ENCODE measurements at places on chromosomes 1 and 21.

GRCh38 chr1:33247545-33247944, 8.7 kb upstream of the ZNF362 start:
- DNase-seq = no peak

DNA sequence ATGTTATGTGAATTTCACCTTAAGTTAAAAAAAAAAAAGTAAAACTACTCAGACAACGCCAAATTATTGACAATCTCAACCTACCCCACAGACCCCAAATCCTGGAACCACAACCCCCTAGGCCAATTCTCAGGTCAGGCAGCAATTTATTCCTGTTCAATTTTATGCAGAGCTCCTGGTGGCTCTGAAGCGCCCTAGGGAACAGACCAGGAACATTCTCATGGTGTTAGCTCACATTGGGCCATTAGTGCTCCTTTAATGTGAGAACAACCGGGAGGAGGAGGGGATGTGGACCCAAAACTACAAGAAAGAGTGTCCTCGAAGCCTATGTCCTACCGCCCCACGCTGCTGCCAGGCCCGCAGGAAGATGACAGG, 403 bp upstream of the PSEN2 start:
- no peak for DNase-seq

- no peak for DNase-seq
These were observed 4.8 kb upstream of the IFNLR1 start for GRCh38 chr1:24191860-24192259.

- DNase-seq = no peak
These were observed 14.7 kb upstream of the RAP1A start for GRCh38 chr1:111604931-111605330.

DNA sequence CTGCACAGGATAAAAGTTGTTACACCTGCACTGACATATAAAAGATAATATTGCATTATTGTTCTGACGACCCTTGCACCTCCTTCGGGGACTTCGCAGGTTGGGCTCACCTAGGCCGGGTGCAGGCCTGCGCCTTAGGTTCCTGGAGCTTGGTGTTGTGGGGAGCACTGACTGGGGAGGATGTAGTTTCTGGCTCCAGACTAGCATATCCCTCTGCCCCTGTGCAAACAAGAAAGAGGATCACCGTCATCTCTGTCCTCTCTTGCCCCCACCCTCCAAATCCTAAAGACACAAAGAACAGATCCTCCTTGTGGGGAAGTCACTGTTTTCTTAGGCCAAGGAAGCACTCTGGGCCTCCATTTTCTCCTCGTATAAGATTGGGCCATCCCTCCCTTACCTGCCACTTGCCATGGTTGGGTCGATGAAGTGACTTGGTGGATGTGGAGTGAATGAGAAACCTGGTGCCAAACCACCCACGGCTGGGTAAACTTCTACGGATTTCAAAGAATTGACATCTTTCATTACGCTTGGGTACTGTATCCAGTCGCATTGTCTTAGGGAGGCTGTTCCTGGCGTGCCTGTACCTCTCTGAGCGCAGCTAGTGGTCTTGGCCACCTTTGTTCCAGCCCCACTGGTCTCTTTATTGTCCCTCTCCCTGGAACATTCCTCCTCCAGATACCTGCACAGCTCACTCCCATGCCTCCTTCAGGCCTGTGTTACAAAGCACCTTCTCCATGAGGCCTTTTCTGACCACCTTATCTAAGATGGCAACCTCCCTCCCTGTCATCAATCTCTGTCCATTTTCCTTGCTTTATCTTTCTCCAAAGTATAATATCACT, 34.4 kb upstream of the PKP1 start:
- DNase-seq = no peak

DNA sequence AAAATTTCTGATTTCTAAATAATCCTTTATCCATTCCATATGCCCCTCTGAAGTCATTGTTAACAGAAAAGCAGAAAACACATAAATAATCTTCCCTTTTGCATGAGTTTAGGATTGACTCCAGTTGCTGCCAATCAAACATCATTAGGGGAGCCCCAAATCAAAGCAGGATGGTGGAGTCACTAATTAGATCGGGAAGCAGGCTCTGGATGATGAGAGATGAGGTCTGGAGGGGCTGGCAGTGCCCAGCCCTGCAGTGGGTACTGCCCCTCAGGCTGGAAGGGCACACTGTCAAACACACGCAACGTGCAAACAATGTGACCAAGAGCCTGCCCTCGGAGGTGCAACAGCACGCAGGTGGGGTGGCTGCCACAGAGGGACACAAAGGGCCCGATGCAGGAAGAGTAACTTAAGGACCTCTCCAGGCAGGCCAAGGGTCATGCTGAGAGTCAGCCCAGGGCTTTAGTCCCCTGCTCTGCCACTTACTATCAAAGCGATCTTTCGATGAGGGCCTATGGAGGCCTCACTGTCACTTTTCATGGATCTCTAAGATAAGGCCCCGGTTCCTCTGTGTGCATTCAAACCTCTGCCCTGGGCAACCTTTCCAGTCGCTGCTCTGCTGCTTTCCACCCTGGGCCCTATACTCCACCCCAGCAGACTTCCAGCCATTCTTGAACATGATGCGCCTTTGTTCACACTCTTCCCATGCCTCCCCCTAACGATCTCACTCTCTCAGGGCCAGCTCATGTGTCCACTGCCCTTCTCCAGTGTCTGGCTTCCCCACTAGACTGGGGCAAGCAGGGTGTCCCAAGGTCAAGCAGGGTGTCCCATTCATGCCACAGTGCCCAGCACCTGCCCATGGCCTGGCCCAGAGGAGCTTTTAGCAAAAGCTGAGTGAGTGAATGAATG, 98.9 kb downstream of the DMRTB1 start:
- no peak for DNase-seq

DNA sequence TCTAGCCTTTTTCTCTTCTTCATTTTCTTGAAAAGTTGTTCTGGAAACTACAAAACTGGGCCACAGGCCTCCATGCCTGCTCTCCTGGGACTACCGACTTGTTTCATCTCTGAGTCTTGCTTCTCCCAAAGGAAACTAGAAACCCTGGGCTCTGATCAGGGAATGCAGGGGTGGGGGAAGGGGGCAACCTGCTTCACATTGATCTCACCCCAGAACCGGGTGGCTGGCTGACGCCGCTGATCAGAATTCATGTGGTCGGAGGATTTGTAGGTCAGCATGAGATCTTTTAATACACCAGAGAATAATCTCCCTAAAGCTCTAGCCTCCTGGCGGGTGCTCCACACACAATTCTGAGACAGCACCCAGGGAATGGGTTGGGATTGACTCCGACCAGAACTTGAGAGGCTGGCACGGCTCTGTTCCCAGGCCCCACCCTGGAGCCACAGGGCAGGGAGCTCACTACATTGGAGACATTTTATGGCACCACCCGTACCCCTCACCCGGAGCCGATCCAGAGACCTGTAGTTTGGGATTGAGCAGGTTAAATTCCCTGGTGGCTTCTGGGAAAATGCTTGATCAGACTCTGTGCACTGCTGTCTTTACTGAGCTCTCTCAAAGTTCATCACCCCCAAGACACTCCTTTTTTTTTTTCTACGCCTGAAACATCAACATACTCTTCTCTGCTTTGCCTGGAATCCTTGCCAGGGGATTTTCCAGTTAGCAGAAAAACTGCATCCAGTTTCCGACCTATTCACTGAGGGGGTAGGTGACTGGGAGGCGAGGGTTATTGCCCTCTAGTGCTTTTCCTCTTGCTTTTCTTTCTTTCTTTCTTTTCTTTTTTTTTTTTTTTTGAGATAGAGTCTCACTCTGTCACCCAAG, 12.2 kb upstream of the ARHGEF10L start:
- peak; percentile 34 for DNase-seq

DNA sequence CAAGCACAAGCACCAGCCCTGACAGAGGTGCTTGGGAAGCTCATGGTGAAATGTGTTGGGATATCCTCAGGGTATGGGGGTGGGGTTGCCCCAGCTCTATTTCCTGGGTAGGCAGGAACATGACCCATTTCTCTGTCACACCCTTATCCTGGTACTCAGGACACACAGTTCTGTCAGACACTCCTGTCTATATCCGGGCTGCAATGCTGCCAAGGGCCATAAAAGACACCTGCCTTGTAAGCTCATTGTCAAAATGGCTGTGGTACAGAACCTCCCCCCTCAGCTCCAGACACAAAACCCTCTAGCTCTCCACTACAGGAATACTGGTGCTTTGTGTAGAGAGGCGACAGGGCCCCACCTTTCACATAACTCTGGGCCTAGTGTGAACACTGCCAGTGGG, 636.7 kb downstream of the PLA2G4A start:
- no peak for DNase-seq

GRCh38 chr1:74857676-74858075, 124.7 kb downstream of the TYW3 start:
- no peak for DNase-seq

- DNase-seq = peak; percentile 64
These were observed 5.0 kb upstream of the CHI3L2 start for GRCh38 chr1:111222308-111223125.

DNA sequence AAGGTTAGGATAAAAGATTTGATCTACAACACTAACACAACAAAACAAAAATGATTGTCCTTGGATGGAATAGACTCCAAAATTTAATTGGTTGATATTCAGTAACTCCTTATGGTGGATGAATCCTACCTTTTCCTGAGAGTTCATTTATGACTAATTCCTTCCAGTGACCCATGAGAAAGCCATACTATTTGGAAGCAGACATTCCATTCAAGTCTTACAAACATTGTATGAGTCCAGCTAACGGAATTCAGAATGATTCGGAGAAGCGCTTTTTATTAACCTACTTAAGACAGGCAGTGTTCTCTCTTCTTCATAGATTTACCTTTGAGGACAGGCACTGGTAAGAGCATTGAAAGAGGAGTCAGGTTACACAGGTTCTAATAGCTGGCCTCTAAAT, 155.6 kb upstream of the ZNF648 start:
- no peak for DNase-seq

- no peak for DNase-seq
These were observed 79.3 kb upstream of the SPAG17 start for GRCh38 chr1:118264343-118264742.

GRCh38 chr1:228001738-228002535, 4.9 kb upstream of the WNT3A start:
- DNase-seq = no peak

DNA sequence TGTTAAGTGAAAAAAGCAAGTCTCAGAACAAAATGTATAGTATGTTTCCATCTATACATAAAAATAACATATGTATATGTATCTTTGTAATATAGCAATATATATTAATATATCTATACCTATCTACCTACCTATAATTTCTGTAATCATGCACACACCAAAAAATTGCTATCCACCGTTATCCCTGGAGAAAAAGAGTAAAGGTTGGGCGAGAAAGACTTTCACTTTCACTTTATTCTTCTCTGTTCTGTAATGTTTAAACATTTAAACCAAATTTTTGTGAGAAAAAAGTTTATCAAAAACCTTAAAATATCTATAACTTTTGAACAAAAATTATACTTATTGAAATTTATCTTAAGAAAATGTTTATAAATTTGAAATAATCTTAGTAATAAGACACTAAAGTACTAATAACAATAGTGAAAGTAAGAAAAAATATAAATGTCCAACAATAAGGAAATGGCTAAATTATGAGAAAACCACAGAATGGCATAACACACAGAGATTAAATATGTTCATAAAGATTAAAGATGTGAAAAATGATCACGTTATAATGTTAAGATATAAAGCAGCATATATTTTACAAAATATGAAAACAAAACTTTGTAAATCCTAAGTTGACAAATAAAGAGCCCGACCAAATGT, 74.0 kb upstream of the LRRC53 start:
- DNase-seq = no peak

DNA sequence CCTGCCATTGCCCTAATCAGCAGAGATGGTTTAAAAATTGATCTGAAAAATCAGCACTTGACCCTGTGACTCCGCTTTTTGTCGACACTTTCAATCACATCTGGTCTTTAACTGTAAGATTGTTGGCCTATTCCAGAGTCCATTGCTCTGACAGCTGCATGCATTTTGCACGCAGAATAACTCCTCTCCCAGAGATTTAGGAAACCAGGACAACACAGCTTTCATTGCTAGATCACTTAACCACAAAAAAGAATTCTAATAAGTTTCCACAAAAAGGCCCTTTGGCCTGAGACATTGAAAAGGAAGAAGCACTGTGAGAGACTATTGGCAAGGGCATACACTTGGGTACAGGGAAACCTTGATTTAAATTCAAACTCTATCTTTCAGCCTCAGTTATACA, 373.1 kb downstream of the TGFB2 start:
- DNase-seq = peak; percentile 11

- DNase-seq = no peak
These were observed 491.1 kb upstream of the LRRC7 start for GRCh38 chr1:69076631-69077030.

DNA sequence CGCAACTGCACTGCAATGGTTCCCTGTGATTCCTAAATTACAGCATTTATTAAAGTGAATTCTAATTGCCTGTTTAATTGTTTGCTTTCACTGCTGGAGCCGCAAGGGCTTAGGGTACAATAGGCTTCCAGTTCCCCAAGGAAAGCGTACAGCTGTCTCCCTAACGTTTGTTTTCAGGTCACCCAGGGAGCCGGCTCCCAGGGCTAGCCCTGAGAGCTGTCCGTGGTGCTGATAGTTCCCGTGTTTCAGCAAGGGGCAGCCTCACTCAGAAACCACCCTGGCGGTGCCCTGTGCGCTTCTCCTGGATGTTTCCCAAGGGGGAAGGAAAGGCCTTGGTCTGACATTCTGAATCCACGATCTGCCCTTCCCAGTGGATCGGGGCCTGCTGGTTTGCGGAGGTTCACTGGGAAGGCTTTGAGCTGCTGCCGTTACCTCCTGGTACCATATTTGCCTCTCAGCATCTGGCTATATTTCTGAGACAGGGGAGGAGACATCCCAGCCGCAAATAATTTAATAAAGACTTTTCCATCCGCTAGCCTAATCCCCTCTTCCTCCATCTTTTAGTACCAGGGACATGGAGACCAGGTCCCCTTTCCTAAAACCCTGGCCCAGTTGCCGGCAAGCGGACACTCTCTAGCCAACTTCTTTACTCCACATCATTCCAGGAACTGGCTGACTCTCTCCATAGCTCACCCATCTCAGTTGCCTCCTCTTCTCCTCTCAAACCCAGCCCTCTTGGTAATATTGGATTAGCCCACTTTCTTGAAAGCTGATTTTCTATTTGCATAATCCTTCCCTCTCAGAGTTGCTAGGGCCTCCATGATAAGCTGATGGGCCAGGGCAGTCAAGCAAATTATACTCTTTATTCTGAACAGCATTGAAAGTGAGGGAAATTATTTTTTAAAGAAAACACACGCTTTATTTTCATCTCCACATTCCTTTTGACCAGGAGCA, 149.0 kb downstream of the IGSF21 start:
- DNase-seq = peak; percentile 30

Data from midbrain (tissue), 1 donor.